Astrocyte of the spinal cord (primary cell): ENCODE measurements at places on chromosomes 1 and 21.
A peak's percentile ranks its signal among the peaks of the same experiment; 100 is the strongest.

GRCh38 chr1:156465747-156466365, 34.7 kb downstream of the MEF2D start:
- DNase-seq, result no peak

DNA sequence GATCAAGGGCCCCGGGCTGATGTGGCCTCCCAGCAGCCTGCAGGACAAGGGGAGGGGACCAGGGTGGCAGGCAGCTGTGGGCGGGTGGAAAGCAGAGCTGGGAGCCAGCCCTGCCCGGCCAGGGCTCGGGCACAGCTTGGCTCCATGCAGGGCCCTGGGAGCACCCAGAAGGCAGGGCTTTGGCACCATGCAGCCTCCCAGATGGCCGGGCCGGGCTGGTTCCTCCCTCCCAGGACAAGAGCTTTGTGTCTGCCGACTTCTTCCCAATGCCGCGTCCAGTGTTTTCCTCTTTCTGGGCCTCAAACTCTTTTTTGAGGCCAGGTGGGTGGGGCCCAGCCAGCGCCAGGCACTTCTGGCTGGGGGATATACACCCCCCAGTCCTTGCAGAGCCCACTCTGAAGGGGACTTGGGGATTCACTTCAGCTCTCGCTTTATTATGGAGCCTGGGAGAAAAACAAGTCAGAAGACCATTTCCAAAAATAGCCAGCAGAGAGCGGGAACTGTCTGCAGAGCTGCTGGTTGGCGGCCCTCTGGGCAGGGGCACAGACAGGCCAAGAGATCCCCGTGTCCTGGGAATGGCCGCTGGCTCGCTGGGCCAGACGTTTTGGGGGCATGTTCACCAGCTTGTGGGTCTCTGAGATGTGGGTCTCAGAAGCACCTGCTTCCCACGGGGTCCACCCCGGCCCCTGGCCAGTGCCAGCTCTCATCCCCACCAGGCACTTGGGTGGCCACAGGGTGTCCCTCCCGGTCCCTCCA, 103.8 kb upstream of the ARHGEF16 start:
- peak; percentile 37 for DNase-seq

DNA sequence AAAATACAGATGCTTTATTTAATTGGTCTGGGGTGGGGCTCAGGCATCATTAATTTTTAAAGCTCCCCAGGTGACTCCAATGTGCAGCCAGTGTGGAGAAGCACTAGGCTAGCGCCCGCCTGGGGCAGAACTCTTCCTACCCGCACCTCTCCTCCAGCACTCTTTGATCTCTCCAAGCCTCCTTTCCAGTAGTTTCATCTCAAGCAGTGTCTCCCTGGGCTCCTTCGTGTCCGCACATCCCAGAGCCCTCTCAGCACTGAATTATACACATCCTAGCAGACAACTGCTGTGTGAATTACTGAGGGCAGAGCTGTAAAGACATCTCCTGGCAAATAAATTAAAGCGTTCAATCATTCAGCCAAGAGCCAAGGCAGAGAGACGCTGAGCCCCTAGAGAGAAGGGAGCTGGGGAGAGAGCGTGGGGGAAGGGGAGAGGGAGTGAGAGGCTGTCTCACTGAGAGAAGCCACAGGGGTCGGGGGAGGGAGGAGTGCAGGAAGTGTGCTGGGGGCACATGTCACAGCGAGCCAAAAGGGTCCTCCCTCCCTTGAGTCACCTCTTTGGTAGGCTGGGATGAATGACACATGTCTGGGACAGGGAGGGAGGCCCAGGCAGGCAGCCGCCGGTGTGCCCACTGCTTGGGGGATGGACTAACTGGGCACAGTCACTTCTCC, 21.0 kb upstream of the PARP1 start:
- no peak for DNase-seq

- no peak for DNase-seq
Observed at GRCh38 chr21:46248422-46248782, 19.8 kb upstream of the LSS start.
